ENCODE measurements at places on chromosomes 3 and 15.

DNA sequence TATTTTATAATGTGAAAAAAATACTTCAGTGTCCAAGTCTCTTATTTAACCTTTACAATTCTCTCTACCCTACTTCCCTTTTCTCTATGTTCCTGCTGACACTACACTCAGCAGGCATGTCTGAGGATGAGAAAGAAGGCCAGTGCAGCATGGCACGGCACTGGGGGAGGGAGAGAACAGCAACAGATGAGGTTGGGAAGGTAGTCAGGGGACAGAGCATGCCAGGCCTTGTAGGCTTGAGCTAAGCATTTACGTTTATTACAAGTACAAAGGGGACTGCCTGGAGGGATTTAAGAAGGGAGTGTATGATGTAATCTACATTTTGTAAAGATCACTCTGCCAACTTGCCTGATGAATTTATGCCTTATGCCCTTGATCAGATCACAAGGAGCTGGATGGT lies 117.3 kb upstream of the WNT5A start:
- no peak for DNase-seq

DNA sequence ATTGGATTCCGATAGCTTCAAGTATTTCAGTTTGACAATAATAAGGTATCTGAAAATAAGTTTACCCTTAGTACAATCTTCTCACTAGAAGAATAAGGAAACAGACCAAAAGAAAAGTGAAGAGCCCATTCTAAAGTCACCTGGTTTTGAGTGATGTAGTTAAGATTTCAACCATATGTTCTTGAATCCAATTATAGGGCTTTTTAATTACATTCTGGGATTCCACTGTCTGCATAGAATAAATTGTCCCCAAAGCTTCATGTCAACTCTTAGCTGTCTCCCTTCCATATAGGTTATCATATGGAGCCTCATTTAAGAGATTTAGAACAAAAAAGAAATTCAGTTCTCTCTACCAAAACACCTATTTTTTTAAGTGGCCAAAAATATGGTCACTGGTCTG lies 1158.8 kb downstream of the IGSF11 start:
- no peak for DNase-seq

- no peak for DNase-seq
Observed at GRCh38 chr3:133135306-133135705, 97.1 kb downstream of the TMEM108 start.

- DNase-seq: no peak
Observed at GRCh38 chr3:162699291-162699690, 1202.7 kb downstream of the OTOL1 start.

DNA sequence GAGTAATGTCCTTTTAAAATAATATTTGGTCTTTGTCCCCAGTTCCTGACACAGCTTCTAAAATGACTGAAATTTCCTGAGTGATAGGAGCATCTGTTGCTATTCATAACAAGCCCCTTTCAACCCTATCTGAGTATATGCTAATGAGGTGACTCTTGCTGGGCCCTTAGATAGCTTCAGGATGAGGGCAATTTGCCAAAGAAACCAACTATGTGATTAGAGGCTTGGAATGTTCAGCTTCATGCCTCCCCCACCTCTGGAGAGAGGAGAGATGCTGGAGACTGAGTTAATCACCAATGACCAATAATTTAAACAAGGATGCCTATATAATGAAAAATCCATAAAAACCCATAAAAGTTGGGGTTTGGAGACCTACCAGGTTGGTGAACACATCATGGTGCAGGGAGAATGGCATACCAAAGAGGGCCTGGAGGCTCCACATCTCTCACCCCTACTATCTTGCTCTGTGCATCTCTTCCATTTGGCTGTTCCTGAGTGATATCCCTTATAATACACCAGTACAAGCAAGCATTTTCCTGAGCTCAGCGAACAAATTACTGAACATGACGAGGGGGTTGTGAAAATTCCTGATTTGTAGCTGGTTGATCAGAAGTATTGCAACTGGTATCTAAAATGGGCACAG lies 189.2 kb downstream of the ECT2 start:
- no peak for DNase-seq

DNA sequence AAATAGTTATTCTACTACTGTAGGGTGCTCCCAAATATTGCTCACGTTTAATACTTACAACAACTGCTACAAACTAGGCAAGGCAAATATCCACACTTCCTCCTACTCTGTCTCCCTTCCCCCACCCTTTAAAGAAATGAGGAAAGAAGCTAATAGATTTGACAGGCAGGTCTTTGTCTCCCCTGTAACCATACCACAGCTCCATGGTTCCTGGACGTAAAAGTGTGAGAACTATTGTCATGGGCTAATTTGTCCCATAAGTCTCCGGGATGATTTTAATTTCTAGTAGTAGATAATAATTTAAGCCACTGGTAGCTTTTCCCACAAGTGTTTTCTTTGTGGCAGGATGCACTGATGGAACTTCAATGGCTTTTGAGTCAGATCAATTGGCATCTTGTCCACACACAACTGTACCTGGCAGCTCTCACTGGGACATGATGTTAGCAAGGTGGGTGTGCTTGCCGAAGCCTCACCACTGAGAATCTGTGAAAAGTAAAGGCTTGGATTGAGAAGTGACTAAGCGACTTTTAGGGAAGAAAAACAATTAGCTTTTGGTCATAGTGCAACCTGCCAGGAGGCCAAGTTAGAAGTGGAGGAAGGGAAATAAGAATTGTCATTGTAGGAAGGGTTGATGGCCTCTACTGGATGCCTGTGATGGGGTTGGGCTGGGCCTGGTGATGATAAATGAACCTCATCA lies 1.4 kb upstream of the CPOX start:
- DNase-seq: no peak

GRCh38 chr15:100094127-100094510 lies 247.7 kb downstream of the ADAMTS17 start:
- DNase-seq: no peak

DNA sequence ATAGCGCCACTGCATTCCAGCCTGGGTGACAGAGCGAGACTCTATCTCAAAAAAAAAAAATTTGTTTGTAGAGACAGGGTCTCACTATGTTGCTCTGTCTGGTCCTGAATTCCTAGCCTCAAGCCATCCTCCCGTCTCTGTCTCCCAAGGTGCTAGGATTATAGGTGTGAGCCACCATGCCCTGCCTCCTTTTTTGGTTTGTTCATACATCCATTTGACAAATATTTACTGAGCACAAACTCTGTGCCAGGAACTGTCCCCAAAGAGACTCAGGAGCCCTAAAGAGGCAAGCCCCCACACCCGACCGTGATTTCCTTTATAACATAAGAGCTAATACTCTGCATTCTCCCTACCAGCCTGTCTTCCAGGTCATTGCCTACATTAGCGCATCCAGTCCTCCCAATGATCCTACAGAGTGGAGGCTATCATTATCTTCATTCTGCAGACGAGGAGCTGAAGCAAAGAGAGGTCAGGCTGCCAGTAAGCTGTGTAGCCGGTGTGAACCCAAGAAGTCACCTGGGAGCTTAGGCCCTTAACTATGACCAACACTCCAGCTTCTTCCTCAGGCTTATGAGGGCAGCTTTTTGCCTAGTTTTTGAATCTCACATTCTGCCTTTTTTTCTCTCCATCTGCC lies 6.3 kb upstream of the PXK start:
- no peak for DNase-seq
